Effector memory CD4-positive, alpha-beta T cell (primary cell): ENCODE measurements at places on chromosomes 4 and X.
A peak's percentile ranks its signal among the peaks of the same experiment; 100 is the strongest.

DNA sequence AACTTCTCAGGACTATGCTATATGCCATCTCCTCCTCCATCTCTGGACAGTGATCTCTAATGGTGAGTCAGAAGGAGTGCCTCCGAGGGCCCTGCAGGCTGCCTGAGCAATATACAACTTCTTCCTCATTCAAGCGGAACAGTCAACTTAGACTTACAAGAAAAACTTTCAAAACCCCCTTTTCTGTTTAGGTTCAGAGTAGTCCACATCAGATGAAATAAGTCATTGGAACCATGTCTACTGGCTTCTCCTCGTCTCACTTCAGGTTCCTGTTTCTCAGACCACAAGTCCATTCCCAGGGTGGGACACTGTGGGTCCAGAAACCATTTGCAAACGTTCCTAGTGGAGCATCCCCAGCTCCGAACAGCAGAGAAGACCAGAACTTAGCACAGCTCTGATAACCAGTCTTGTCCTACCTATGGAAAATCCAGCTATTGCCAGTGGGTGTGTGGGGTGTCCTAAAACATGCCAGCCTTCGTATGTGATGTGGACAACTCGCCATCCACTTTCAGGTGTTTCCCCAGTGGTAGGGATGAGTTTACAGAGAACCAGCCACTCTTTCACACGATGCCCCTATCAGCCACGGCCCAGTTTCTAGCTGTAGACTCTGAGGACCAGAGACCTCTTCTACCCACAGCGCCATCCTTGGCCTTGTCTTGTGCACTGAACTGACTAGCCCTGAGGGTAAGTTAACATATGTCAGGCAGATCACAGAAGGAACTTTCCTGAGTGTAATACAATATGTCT lies 32.7 kb upstream of the NKRF start:
- DNase-seq, result no peak

- DNase-seq, result no peak
These were observed 217.3 kb downstream of the DKK2 start for GRCh38 chr4:106818764-106819163.

DNA sequence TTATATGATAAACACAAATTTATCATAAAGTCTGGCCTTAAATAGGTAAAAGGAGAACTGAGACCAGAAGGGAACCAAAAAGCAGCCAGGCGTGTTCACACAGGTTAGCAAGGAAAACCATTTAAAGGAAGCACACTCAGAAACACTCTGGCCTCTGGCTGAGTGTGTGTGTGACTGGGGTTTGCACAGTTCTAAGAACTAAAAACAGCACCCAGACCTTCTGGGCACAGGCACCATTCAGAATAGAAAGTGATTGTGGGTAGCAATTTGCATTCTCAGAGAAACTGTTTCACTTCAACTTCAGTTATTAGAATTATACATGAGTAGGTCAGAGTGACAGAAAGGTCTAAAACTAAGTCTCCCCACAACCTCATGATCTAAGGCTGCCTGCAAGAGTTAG lies 10.0 kb downstream of the GPR82 start:
- DNase-seq, result no peak

DNA sequence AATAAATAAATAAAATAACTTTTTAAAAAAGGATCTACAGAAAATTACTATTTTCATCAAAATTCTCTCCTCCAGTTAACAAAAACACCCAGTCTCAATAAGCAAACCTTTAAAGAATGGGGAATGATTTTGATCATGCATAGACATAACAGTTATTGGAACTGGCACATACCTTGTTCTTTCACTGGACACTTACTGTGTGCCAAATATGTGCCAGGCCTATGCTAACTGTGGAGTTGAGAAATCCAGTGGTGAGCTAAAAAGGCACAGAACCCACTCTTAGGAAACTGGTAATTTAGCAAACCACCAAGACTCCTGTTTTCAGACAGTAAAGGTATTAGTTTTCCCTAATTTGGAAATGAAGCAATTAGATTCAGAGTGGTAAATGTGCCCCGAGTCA lies 39.1 kb downstream of the CLOCK start:
- DNase-seq, result no peak

DNA sequence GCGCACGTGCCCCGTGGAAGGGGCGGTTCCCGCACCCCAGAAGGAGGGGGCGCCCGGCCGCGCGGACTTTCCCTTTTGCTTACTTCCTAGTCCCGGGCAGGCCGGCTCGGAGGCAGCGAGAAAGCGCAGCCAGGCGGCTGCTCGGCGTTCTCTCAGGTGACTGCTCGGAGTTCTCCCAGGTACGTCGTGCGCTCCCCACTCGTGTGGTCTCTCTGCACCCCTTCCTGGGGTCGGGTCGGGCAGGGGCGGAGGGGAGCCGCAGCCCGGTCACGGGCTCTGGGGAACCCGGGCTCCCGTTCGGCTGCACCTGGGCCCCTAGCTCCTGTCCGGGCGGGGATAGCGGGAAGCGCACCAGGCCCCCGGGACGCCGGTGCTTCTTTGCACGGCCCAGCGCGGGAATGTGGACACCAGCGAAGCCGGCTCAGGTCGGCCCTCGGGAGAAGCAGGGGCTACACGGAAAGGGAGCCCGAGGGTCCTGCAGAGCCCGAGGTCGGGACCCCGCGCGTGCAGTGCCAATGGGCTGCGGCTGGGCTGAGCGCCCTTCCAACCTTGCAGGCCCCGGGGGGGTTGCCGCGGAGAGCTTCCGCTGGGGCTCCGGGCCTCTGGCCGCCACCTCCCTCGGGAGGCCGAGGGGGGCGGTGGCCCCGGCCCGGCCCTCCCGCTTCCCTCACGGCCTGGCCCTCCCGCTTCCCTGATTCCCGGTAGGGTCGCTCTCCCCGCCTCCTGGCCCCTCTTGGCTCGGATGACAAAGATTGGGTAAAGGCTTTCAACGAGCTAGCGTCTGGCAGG lies at the start of gene TLR2:
TSS of gene TLR2 (plus strand) at position 99 of the 789 bp plus-strand sequence. CDS start 18,628 bp downstream, outside the sequence.
- peak; percentile 32 for DNase-seq

DNA sequence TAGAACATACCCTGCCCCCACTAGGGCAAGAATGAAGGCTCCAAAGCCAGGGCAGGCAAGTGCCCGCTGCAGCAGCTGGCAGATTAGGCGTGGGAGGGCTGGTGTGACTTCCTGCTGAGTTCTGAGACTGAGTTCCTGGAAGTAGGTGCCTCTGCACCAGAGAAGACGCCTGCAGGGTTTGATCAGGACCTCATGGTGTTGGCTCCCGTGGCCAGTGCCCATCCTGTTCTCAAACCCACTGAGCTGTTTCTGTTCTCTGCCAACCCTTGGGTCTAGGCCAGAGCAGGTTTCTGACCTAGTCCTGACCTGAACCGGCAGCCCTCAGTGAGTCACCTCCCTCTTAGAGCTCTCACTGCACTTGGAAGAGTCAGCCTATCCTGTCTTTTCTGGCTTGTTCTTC lies 220.7 kb downstream of the HS6ST2 start:
- DNase-seq, result peak; percentile 0

DNA sequence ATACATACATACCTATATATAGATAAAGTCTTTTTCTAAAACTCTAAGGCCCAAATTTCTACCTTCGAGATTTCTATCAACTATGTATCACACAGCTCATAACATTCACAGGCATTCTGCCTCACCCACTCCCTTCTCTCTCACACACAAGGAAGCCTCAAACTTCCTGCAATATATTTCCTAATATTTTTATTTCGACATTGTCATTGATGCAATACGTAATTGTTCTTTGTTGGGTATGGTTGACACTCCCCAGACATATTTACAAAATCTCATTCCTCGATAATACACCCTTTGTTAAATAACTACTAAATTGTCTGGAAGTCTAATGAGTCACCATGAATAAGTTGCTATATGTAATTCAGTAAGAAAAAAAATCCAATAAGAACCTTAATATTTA lies 143.5 kb downstream of the HNRNPD start:
- no peak for DNase-seq

GRCh38 chr4:10007793-10008608 lies 13.3 kb downstream of the SLC2A9 start:
- DNase-seq, result no peak

GRCh38 chr4:107685740-107686139 lies 34.3 kb downstream of the PAPSS1 start:
- no peak for DNase-seq

- no peak for DNase-seq
These were observed 53.3 kb upstream of the GRPEL1 start for GRCh38 chr4:7121174-7121573.

- no peak for DNase-seq
These were observed 33.1 kb downstream of the SMIM10L2A start for GRCh38 chrX:135454816-135455215.

DNA sequence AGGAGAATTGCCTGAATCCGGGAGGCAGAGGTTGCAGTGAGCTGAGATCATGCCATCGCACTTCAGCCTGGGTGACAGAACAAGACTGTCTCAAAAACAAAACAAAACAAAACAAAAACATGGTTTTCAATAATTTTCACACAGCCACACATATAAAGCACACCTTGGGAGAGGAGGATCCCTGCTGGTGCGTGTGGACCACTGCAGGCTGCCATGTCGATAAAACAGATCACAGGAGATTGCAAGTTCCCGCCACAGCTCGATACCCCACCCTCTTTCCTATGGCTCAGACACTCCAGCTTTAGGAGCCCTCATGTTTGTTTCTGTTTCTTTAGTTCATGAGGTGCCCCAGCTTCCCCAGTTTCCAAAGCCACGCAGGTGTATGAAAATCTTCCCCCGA lies 31.3 kb upstream of the CLDN24 start:
- DNase-seq, result no peak

- no peak for DNase-seq
These were observed 113.0 kb downstream of the IQCM start for GRCh38 chr4:149702414-149703293.

DNA sequence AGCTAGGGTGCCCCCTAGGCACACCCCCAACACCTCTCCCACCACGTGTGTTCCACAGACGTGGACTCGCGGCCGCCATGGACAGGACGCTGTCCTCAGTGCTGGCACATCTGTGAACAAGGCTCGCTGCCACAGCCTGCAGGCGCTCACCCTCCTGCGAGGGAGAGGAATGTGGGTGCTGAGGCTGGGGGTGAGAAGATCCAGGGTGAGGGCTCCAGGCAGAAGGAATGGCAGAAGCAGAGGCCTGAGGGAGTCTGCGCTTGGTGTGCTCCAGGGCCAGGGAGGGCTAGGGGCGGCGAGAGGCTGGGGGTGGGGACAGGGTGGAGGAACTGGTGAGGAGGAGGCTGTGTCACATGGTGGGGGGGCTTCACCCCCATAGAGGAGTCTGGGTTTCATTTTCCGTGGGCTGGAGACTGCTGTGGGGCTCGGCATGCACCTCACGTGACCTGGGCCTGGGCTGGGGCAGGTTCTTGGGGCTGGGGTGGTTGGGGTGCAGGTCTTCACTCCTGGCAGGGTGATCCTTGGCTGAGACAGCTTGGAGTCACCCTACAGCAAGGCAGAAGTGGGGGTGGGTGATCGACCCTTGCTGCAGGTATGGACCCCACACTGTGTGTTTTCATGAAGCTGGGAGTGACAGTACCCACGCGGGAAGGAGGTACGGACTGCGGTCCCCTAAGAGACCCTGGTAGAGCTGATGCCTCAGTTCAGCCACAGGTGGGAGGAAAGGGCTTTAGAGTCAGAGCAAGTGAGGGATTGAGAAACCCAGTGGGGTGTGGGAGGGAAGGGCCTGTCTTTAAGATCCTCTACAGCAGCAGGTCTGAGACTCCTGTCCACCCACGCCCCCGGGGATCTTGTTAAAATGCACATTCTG lies 103.7 kb downstream of the PSAPL1 start:
- no peak for DNase-seq

- DNase-seq, result no peak
These were observed 18.4 kb upstream of the OGT start for GRCh38 chrX:71514367-71515037.

- DNase-seq, result no peak
These were observed 92.3 kb downstream of the RLIM start for GRCh38 chrX:74521961-74522751.

DNA sequence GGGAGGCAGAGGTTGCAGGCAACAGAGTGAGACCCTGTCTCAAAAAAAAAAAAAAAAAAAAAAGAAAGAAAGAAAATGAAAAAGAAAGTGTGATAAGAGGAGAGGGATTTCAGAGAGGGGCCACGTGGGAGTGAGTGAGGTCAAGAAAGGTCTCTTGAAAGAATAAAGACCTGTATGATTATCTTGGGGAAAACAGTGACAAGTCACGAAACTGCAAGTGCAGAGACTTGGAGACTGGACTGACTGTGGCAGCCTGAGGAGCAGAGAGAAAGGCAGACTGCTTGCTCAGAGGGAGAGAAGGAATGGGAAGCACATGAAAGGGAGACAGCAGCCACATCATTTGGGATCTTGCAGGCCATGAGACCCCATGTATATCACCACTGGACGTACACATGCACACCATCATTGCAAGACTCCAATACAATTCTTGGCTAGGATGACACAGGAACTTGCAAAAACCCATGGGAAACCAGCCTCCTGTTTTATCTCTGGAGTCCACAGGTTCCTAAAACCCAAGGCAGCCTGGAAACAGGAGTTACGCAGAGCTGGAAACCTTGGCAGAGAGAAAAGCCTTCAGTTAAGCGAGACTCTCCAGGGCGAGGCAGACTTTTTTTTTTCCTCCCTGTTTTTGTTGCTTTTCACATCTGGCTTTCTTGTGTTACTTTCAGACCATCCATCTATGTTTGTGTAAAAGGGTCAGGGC lies 207.0 kb upstream of the TBL1X start:
- no peak for DNase-seq

- DNase-seq, result no peak
These were observed 914.8 kb upstream of the GRIA3 start for GRCh38 chrX:122269243-122269781.

GRCh38 chr4:22030307-22030706 lies 81.7 kb upstream of the KCNIP4 start:
- DNase-seq, result no peak

GRCh38 chr4:118352843-118353533 lies at the start of gene PRSS12:
TSS of gene PRSS12 (minus strand) at chr4:118353003. CDS start at chr4:118352720, 283 bp downstream.
- peak; percentile 8 for DNase-seq
